ENCODE measurements at places on chromosomes 6 and 20. TPM values are rescaled to one million over a fixed set of nuclear protein-coding genes. Genes with fewer than 3 reads are reported as not detected.

- DNase-seq, result peak; percentile 70
These were observed at the start of gene MTCL3 for GRCh38 chr6:127518710-127519468. MTCL3 (minus strand) TSS chr6:127519335.

GRCh38 chr20:51767867-51768758, at the start of gene ATP9A:
ATP9A (minus strand) TSS chr20:51768390; CDS start chr20:51768369, 21 bp downstream.
- peak; percentile 39 for DNase-seq

DNA sequence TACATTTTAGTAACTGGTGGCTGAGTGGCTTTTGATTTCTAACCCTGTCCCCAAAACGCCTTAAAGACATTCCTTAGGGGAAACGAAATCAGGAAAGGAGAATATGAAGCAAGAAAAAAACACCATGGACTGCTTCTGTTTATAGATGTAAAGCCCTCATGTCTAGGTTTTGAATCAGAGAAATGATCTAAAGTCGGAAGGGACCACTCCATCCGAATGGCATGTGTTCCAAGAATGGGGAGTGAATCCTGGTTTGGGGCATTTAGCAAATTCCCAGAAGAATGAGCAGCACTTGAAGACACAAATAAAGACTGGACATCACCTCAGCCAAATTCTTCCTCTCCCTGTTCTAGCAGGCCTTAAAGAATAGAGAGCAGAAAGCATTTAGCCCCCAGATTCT, 65.6 kb downstream of the CAP2 start:
- no peak for DNase-seq

DNA sequence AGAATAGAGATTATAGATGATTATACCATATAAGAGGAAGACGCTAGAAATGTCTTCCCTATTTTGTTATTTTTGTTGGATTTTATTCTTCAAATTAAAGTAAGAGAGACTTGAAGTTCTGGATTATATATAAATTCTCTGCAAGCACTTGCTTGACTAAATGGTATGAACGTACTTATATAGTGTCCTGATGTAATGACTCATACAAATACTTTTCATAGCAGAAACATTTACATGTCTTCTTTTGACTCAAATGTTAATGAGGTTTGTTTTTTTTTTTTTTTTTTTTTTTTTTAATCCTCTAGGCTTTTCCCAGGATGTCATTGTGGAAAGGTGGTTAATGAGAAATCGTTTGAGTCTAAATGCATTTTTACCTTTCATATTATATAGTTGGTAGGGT, 55.0 kb downstream of the PDE7B start:
- DNase-seq, result no peak

DNA sequence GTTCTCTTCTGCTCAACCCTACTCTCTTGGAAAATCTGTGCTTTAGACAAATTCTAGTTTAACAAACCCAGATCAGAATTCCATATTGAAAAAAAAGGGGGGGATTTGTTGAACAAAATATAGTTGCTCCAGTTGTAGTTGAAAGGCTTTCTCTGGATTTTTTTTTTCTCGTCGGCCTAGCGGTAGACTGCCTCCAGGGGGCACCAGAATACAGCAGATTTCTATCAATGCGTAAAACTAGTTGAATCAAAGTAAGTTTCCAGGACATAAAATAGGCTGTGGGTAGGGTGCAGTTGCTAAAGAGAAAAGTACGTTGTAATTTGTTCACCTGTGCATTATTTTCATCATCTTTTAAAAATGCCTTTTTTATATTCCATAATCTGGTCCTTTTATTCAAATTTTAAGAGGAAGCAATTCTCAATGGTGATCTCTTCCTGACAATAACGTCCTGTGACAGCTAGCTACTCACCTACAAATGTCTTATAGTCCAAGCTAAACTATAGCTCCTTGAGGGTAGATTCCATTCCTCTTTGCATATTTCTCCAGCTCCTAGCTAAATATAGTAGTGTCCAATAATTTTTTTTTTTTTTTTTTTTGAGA, 105.4 kb downstream of the PERP start:
- peak; percentile 63 for DNase-seq

GRCh38 chr20:32395066-32395465, 36.9 kb downstream of the ASXL1 start:
- DNase-seq, result no peak

GRCh38 chr20:51641866-51642265, 99.3 kb upstream of the NFATC2 start:
- DNase-seq, result no peak

DNA sequence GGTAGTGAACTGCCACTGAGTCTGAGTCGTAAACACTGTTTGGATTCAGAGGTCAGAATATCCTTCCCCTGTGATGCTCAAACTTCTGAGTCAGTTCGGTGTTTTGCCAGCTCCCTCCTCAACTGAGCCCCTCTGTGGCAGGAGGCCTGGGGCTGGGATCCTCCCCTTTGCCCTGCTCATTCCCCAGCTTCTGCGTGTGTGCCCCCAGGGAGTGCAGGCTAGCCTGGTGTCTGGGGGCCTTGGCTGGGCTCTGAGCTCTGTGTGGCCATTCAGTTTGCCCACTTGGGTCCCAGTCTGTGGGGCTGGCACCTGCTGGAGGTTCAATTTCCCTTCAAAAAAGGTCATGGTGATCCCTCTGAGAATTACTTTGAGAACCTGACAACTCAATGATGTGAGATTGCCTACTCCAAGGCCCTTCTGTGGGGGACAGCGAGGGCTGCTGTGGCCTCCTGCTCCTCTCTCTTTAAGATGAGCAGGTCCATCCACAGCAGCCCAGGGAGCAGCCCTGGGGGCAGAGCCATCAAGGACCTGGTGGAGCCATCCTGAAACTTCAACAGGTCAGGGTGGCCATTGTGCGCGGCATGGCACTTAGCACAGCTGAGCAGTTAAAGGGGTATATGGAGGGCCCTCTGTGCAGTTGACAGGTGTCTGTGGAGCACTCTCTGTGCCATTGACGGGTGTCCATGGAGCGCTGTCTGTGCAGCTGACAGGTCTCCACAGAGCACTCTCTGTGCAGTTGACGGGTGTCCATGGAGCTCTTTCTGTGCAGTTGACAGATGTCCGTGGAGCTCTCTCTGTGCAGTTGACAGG, 147.2 kb downstream of the SYCP2 start:
- no peak for DNase-seq

DNA sequence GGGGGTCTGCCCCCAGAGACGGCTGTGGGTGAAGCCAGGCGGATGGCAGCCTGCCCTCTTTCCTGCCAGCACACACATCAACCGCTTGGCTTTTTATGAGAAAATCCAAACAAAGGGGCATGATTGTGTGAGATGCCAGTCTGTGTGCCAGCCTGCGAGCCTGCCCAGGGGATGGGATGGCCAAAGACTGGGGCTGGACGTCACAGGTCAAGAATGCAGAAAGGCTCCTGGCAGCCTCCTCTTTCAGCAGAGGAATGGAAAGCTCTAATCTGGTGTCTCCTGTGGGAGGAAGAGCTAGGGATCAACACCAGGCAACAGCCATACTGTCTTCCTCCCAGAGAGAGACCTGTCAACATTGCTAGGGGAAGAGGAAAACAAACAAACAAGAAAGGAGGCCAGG, 15.8 kb downstream of the TUBB2B start:
- DNase-seq, result no peak

DNA sequence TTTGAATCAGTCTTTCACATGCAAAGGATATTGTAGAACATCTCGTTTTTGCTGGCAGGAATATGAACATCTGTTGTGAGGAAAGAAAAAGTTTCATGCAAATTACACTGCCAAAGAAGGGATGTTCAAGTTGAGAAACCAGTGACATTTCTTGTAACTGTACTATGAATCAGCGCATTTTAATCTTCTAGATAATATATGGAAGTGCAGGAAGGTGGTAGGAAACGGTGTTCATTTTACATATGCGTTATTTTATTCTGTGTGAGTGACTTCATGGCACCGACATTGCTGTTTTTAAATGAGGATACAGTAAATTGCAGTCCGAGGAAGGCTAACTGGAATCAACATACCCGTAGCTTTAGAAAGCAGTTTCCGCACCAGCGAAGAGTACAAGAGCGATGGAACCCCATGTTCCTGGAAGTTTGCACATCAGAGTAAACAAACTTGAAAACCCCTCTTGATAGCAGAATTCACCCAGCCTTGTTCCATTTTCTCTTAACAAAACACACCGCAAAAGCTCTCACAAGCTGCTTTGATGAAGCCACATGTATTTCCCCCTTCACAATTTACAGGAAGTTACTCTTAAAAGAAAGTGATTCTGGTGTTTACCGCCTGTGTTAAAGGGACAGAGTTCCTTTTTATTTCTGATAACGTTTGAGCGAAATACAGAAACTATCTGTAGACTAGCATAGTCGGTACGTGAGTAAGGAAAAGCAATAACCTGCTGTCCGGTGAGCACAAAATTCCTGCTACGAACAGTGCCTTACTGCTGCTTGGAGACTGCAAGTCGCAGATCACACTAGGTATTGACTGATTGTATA, 11.5 kb downstream of the PRDM1 start:
- DNase-seq, result no peak

DNA sequence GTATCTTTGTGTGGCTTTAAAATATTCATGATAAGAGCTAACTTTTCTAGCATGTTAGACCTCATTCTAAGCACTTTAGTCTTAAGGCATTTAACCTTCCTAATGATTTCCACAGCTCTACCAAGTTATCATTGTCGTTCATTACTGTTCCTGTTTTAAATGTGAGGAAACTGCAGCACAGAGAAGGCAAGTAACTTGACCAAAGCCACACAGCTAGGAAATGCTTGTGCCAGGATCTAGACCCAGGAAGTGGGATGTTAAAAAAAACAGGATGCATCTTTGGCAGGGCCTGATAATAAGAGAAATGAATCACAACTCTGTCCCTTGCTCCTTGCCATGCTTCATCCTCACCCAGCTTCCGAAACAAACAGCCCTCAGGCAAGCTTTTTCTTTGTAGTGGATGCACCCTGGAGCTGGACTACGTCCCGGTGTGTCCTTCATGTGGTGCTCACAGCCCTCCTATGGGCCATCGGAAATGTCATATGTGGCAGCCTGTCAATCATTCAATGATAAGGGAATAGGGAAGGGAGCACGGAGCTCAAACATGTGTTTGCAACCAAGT, 196.9 kb upstream of the RREB1 start:
- DNase-seq, result no peak

PPP1R14C gene
- 1.1 TPM for total RNA-seq

THBD gene
- 0.34 TPM for total RNA-seq

HINT3 gene
- total RNA-seq, result 9.9 TPM
